ENCODE measurements at places on chromosomes 2 and 18.

GRCh38 chr2:199830531-199830930 lies 20.5 kb downstream of the FTCDNL1 start:
- no peak for DNase-seq

GRCh38 chr2:54658564-54659071 lies 64.8 kb upstream of the EML6 start:
- DNase-seq: no peak

GRCh38 chr2:183024339-183025095 lies 13.7 kb downstream of the NCKAP1 start:
- no peak for DNase-seq

DNA sequence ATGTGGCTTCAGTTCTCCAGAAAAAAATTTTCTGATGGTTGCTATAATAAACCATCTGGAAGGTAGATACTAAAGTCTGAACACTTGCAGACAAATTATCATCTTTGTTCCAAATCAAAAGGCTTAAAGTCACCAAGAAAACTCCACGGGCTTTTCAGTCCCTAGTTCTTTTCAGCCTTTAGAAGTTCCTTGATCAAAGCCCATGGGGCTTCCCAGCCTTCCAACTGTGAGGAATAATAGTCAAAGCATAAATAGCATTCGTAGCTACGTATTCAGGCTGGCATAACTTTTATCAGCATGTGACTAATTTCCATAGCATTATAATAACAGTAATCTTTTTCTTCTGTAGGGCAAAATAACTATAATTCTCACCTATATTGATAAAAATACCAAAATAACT lies 13.9 kb downstream of the SCG2 start:
- DNase-seq: no peak

DNA sequence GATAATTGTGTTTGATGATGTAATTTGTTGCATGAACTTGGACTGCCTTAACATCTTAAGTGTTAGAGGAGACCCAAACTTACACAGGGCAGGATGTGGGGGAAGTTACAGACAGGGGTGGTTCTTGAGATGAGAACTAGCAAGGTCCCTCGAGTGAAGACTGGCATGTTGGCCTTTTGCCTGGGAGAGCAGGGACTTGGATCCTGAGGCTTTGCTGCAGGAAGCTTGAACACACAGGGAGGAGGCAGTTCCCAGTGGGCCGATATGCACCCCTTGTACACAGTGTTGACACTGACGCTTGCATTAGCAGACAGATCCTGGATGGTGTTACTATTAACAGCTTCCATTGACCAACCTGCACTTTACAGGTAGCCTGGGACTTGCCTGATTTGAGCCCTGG lies 47.5 kb downstream of the CHRNA1 start:
- DNase-seq: no peak

DNA sequence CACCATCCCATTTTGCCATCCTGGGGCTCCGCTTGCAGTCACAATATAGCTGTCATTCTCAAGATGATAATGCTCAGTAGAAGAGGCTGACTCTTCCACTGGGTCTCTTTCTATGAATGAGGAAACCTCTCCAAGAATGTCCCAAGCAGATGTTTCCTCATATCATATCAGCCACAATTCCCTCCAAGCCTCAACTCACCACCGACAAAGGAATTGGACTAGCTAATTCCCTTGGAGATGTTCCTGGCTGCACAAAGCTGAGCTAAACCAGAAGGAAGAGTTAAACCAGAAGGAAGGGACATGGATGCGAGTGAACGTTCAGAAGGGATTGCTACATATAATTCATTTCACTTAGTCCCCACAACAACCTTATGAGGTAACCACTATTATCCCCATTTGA lies 65.0 kb upstream of the NPAS2 start:
- no peak for DNase-seq

DNA sequence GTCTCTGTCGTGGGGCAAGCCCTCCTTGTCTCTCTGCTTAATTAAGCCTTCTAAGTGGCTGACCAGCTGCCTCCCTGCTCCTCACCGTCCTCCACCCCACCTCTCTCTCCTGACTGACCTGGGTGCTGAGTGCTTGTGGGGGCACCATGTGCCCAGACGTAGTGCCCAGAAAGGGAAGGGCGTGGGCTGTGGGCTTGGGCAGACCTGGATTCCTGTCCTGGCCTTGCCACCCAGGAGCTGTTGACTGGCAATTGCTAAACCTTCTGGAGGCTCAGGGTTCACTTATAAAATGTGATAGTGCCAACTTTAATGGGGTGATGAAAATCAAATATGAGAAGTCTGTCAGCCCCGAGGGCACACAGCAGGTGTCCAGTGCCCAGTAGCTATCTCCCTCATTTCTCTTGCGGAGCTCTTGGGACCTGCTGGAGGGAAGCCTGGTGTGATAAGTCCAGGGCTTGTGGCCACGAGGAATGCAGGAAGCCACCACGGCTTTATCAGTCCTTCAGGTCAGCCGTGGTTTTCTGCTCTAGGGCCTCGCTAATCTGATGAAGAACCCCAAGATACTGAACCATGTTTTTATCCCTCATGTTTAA lies 22.0 kb upstream of the INHBB start:
- DNase-seq: no peak

DNA sequence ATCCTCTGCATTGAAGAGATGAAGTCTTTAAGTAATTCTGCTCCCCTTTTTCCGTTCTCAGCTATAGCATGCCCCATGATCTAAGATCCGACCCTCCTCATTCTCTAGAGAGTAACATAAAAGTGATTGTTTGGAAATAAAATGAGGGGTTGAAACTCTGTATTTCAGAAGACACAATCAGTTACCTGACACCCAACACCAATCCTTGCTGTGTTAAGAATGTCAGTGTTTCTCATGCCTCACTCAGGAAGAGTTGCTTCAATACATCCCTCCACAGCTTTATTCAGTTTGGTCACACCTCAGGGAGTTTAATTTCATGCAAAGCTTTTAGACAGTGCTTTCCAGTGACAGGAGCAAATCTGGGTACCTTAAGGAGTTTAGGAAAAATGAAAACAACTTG lies 49.9 kb upstream of the RBBP8 start:
- no peak for DNase-seq

GRCh38 chr2:10453905-10454298 lies 5.8 kb upstream of the ODC1 start:
- no peak for DNase-seq

- no peak for DNase-seq
Measured at GRCh38 chr2:28276807-28277206, 115.9 kb upstream of the FOSL2 start.

DNA sequence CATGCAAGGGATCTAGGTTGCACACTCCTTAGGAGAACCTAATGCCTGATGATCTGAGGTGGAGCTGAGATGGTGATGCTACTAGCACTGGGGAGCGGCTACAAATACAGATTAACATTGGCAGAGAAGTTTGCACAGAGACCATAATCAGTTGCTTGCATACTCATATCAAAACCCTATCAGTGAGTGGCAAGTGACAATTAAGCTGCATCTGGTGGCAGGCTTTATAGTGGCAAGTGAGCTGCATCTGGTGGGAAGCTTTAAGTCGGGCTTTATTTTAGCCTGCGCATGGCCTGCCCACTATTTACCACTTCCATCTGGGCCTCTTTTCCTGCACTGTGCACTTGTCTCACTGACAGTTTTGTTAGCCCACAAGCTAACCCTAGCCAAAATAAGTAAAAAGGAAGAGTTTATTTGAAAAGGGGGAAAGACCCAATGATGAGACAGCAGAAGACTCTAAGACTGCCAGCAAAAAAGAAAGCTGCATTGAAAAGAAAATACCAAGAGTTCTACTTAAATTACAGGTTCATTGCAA lies 140.9 kb upstream of the B3GNT2 start:
- DNase-seq: no peak
